NCI-H1105 treated with DMSO at 0.1 percent for 48 hours (cell line): ENCODE measurements at places on chromosomes 4 and X.

GRCh38 chr4:49221209-49221608, 235.1 kb downstream of the CWH43 start:
- no peak for DNase-seq

DNA sequence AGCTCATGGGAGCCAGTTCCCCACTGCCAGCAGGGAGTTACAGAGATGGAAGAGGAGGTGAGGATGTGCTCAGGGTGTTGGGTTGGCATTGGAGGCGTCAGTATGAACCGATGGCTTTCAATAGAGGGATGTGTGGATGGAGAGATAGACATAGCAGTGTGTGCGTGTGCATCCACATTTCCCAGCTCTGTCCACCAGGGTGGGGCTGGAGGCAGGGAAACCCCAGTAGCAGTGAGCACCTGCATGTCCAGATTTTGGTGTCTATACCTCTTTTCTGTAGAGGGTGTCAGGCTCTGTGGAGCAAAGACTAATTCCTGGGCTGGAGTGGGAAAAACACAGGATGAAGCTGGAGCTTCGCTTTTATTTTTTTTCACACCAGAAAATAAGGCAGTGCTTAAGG, 37.2 kb upstream of the HGFAC start:
- DNase-seq: no peak

GRCh38 chr4:47145630-47146029, 114.3 kb downstream of the GABRB1 start:
- no peak for DNase-seq

DNA sequence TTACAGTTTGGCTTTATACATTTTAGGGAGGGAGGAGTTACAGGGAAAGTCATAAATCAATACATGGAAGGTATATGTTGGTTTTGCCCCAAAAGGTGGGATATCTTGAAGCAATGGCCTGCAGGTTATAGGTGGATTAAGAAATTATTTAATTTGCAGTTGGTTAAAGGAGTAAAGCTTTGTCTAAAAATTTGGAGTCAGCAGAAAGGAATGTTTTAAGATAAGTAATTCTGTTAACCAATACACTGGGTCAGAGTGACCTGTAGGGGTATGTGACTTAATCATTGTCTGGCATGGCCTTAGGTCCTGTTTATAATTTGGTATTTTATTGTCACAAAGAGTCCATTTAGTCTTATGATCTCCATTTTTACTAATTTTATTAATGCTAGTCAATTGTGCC, 115.0 kb downstream of the AGTR2 start:
- DNase-seq: no peak

- no peak for DNase-seq
Measured at GRCh38 chr4:94798808-94799207, 41.1 kb downstream of the BMPR1B start.

- DNase-seq: peak; percentile 75
Measured at GRCh38 chr4:21596521-21596920, 352.1 kb downstream of the KCNIP4 start.

GRCh38 chr4:163391756-163392155, 48.1 kb downstream of the NPY5R start:
- DNase-seq: no peak

DNA sequence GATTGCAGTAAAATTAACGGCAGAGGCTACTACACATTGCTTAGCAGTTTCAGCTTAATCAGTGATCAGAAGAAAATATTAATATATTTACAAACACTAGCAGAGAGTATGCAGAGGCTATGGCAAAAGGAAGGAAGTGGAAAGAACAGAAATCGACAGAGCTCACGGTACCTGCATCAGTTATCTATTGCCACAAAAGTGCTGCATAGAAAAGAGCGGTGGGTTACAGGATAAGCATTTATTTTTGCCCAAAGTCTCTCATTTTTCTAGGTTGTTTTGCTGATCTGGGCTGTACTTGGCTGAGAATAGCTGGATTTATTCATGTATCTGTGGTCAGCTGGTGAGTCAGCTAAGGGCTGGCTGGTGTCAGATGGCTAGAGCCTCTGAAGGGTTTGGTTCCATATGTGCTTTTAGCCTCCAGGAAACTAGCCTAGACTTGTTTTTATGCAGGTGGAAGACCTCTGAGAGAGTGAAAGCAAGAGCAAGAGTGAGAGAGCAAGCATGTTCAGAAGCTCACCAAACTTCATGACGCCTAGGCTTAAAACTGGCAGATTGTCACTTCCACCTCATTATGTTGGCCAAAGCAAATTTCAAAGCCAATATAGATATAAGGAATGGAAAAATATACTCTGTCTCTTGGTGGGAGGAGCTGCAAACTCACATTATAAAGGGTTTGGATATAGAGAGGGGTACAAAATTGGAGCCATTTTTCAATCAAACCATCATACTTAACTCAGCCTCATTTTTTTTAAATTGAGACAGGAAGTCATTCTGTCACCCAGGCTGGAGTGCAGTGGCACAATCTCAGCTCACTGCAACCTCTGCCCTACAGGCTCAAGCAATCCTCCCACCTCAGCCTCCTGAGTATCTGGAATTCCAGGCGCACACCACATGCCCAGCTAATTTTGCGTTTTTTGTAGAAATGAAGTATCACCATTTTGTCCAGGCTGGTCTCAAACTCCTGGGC, 153.2 kb upstream of the RPL34 start:
- DNase-seq: no peak

- DNase-seq: no peak
Measured at GRCh38 chr4:187474238-187474637, 521.3 kb upstream of the ZFP42 start.

DNA sequence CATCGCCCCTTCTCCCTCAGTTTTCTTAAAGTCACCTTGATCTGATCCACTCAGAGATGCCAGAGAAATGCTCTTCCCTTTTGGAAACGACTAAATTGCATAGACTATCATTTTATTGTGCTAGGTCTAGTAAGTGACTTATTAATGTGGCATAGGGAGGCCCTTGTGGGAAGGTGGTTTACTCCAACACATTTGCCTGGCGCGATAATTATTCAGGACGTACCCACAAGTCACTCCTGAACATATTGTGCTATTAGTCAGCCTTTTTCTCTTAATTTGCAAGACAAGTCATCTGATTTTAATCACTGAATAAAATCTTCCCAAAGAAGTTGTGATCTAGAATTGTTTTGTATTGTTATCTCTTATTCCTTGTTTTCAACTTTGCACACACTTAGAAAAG, 7.6 kb downstream of the ENPEP start:
- no peak for DNase-seq

GRCh38 chrX:13468096-13468495, 101.3 kb upstream of the EGFL6 start:
- DNase-seq: no peak

GRCh38 chr4:140666889-140667614, 89.1 kb downstream of the TBC1D9 start:
- DNase-seq: peak; percentile 1

DNA sequence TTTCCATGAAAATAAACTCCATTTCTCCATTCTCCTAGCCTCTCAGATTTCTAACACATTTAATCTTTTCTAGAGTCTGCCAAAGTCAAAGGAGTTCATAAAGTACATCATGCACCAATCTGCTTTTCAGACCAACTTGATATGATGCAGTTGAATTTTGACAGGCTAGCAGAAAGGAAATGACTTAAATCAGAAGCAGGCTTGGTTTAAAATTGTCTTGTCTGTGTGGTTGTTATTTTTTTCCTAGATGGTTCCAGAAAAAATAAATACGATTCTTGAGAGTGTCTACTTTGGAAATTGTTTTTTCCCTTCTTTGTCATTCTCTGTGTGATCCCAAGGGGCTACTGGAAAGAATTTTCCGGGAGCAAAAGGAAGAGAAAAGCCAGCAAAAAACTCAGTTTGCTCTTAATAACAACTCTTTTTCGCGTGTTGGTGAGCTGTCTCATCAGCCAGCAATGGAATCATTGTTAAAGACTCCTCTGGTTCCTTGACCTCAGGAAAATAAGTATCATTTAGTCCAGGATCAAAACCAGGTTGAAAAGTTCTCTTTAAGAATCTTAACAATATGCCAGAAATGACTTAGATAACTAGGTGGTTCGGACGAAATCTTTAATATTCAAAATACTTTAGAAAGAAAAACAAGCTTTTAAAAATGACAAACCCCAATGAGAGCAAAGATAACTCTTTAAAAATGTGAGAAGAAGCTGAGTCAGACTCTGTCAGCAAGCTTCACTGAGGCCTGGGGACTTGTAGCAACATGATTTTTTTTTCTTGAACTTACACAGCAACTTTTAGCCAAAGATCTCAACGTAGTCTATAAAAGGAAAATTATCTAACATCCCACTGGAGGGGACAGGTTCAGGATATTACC, 49.7 kb upstream of the GAB1 start:
- no peak for DNase-seq
